Activated B cell treated with CpG ODN at 0.5 μM for 24 hours (primary cell): ENCODE measurements at places on chromosomes 6 and 20. TPM values are rescaled to one million over a fixed set of nuclear protein-coding genes. Genes with fewer than 3 reads are reported as not detected.

- no peak for DNase-seq
These were observed 839.4 kb downstream of the MAFB start for GRCh38 chr20:39849664-39850063.

- peak; percentile 29 for DNase-seq
These were observed 40.8 kb downstream of the IYD start for GRCh38 chr6:150409576-150410066.

- no peak for DNase-seq
These were observed 50.5 kb downstream of the SOBP start for GRCh38 chr6:107540465-107540857.

DNA sequence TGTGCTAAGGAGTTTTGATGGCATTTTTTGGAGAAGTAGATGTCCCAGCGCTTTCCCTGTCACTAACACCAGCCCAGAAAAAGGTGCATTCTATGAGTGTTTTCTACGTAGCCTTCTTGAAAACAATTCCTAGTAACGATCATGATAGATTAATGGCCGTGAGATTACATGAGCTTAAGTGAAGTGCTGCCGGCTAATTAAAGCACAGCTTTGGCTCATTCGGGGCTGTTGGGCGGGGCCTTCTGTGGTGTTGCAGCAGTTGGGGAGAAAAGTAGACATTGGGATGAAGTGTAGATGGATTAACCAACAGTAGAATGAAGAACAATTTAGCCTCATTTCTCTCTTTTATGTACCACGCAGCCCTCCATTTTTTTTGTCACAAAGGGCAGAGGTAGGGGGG is 20.8 kb upstream of the TRAF3IP2 start:
- no peak for DNase-seq

GRCh38 chr20:61942526-61942925 is 123.2 kb downstream of the TAF4 start:
- no peak for DNase-seq

GRCh38 chr6:19558201-19558600 is 279.0 kb upstream of the ID4 start:
- no peak for DNase-seq

DNA sequence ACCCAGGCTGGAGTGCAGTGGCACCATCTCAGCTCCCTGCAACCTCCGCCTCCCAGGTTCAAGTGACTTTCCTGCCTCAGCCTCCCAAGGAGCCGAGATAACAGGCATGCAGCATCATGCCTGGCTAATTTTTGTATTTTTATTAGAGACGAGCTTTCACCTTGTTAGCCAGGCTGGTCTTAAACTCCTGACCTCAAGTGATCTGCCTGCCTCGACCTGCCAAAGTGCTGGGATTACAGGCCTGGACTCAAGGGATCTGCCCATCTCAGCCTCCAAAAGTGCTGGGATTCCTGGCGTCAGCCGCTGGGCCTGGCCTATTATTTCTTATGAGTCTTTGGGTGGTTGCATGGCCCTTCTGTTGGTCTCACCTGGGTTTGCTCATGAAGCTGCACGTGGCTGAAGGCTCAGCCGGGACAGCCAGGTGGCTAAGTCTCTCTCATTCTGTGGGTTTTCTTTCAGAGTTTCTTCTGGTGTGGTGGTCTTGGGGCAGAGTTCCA is 45.6 kb upstream of the NCOA3 start:
- no peak for DNase-seq

DNA sequence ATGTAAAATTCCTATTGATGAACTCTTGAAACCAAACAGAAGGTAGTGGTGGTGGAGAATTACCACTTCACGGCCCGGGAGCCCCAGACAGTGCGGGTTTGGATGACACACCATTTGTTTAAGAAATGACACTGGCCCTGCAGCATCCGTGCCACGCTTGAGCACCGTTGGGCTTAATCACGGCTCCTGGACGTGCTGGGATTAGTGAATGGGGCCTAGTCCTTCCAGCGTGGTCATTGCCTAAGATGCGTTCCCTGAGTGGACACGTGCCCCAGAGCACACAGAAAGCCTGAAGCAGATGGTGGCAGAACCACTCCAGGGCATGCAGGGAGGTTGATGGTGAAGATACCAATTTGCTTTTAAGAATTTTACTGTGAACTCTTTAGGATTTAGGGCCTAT is 14.5 kb downstream of the STX16 start:
- no peak for DNase-seq

DNA sequence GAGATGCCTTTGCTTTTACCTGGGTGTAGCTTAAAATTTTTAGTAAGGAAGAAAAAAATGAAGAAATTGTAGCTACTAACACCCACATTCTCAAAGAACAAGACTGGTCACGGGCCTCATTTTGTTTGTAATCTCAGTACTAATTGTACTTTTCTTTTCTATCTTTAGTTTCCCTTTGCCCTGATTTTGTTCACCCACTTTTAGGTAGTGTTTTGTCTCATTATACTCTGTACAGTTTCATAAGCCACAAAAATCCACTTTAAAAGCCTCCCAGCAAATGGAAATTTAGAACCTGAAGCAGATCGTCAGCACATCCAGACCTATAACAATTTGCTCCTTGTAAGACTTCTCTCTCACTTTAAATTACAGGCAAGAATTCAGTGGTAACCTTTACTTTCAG is 43.3 kb downstream of the TP53INP2 start:
- DNase-seq = no peak

DNA sequence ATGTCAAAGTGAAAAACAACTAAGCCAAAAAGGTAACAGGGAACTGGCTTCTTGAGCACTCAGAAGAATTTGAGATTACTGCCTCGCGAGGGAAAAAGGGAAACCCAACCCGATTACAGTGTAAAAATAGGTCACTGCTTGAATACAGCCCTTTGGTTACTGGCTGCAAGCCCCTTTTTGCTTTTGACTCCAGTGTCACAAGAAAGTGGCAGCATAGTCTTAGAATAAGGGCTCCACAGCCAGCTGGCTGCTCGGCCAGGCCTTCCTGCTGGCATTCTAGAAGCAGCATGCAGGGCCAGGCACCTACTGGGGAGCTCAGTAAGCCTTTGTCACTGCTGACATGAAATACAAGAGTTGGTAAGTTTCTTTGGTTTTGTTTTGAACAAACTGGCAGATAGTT is 83.0 kb downstream of the ZHX3 start:
- DNase-seq = no peak

DNA sequence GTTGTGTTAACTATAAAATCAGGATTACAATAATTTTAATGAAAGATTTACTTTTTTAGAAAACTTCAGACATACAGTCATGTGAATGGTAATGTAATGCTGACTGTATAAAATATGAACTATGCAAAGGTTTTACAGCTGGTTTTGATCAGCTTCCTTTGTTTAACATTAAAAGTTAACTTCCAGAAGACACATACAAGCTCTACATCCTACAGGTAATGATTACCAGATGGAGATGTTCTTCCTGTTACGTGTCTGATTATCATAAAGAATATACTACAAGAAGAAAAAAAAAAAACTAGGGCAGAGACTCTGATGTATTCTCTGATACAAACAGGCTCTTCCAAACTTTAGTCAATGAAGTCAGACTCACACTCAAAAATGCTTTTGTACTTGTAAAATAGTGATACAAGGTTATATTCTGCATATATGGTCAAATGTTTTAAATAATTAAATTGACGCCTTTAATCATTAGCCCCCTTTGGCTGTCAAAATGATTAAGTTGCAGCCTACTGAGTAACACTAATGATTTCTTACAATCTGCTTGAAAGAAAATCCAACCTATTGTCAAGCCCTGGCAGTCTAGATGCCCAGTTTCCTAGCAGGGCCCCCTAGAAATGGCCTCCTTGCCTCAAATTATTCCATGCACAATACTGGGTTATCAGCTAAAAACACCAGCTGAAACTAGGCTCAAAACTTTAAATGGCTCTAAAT is 251.8 kb upstream of the RUNX2 start:
- DNase-seq = no peak

GRCh38 chr6:134840086-134840867 is 109.6 kb downstream of the ALDH8A1 start:
- no peak for DNase-seq

GRCh38 chr6:62286470-62286843 is 432 bp upstream of the KHDRBS2 start:
- DNase-seq = no peak

- DNase-seq = no peak
These were observed 340.1 kb downstream of the ZFAND3 start for GRCh38 chr6:38159596-38159995.

- DNase-seq = no peak
These were observed 668.2 kb upstream of the GJE1 start for GRCh38 chr6:141464490-141464889.

GRCh38 chr6:160301339-160301738 is 42.7 kb upstream of the SLC22A2 start:
- no peak for DNase-seq

DNA sequence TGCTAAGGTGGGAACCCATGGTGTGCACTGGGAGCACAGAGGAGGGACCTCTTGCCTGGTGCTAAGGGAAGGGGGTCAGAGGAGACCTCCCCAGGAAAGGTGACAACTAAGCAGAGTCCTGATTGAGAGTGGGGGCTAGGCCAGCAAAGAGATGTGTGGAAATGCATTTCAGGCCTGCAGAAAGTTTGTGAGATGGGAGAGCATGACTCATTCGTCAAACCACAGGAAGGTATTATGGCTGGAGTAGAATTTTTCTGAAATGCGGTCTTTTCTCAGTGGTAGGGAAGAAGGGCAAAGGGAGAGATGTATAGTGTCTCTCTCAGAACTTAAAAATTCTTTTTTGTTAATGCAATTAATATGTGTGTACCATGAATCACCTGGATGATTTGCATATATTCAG is 23.6 kb upstream of the EDN1 start:
- DNase-seq = no peak

- no peak for DNase-seq
These were observed 56.2 kb upstream of the ARID1B start for GRCh38 chr6:156720691-156721685.

DNA sequence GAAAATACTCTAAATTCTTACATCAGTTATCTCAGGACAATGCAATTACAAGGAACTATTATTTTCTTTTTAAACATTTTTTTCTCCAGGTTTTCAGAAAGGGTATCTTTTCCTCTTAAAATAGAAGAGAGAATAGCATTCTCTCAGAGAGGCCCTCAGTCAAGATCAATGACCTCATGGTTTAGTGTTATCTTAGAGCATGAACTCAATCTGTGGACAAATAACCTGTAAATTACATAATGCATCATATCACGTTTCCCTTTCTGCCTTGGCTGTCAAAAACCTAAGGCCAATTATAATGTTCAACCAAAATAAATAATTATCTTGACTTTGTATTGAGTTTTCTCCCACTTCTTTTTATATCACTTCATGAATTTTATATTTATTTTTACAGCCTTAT is 202.2 kb downstream of the SLC24A3 start:
- DNase-seq = no peak

DNA sequence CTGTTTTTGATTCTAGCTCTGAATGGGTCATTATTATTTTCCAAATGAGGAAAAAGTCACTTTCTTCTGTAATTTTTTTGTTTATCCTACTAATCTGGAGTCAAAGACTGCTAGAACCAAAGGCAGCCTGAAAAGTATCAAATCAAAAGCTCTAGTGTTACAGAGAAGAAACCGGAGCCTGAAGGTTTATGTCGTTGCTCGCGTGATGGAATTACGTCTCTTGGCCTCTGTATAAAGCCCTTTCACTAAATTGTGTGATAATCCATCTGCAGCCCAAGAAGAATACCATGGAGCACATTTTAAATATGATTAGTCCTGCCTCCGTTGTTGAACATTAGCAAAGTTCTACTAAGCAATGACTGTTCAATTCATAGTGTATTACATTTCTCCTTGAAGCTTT is 738.6 kb downstream of the C6orf118 start:
- DNase-seq = no peak

GRCh38 chr20:8330319-8330784 is 198.3 kb downstream of the PLCB1 start:
- no peak for DNase-seq

GRCh38 chr6:8170245-8170644 is 67.9 kb upstream of the EEF1E1 start:
- DNase-seq = no peak

DNA sequence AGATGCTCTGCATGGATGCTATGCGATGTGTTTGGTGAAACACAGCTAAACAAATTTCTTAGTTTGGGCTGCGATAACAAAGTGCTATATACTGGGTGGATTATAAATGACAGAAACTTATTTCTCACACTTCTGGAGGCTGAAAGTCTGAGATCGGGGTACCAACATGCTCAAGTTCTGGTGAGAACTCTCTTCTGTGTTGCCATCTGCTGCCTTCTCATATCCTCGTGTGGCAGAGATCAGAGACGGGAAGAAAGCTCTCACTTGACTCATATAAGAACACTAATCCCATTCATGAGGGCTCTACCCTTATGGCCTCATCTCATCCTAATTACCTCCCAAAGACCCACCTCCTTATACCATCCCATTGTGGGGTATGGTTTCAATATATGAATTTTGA is 162.0 kb upstream of the DTNBP1 start:
- DNase-seq = no peak

DNA sequence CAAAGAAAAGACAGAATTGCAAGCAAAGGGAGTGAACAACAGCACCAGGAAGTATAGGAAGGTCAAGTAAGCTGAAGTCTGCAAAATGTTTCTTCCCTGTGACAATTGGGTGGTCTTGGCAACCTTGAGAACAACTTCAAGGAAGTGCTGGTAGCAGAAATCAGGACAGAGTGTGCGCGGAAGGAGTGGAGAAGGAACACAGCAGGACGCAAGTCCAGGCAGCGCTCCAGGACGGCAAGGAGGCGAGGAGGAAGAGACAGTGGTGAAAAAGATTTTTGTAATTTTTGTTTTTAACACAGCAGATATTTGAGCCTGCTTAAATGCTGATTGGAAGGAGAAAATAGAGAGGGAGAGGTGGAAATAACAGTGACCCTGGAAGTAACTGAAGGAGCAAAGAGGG is 141.7 kb downstream of the F13A1 start:
- no peak for DNase-seq

- no peak for DNase-seq
These were observed 83.0 kb downstream of the PHF20 start for GRCh38 chr20:35854713-35855348.

- DNase-seq = no peak
These were observed 16.2 kb downstream of the TNXB start for GRCh38 chr6:32092760-32093497.

GRCh38 chr20:21279706-21280521 is 23.2 kb upstream of the XRN2 start:
- no peak for DNase-seq

DNA sequence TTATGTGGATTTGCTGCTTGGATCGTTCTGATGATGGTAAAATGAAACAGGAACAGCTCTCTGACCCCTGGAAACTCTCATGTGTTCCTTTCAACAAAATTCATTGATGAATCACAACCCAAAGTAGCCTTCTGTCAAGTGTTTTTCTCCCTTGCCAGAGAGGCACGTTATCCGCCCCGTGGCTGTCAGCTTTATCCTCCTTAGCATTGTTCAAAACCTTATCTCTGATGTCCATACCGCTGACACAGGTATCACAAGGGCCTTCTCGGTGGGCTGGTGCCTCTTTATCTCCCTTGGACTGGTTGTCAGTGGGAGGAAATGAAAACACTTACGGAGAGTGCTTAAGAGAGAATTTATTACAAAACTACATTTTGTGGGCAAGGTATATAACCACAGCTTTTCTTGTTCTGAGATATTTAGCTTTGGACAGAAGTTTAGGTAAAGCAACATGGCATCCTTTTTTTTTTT is 84.9 kb downstream of the TIAM2 start:
- no peak for DNase-seq

Gene DYNLT2
- 3.7 and 4.4 TPM in 2 replicates for total RNA-seq

Gene DXO
- 23.7 and 29.4 TPM in 2 replicates for total RNA-seq

Gene AARS2
- 19.1 and 22.4 TPM in 2 replicates for total RNA-seq

Gene CGA
- not detected in 2 replicates for total RNA-seq

Gene TRIM40
- total RNA-seq = not detected in 2 replicates

Gene TRERF1
- 3.3 and 4.1 TPM in 2 replicates for total RNA-seq

Gene BAK1
- total RNA-seq = 29.5 and 29.6 TPM in 2 replicates

Gene BPI
- not detected in 2 replicates for total RNA-seq

Gene TTBK1
- total RNA-seq = 0.02 and 0.13 TPM in 2 replicates

Gene ZBP1
- total RNA-seq = 16.5 and 17.8 TPM in 2 replicates

Gene UST
- total RNA-seq = 14.3 and 18.1 TPM in 2 replicates
